Stimulated activated CD4-positive, alpha-beta T cell treated with anti-CD3 and anti-CD28 coated beads, Interleukin-15, amount 100 ng/mL, for 1 hour (primary cell): ENCODE measurements at places on chromosomes 13 and 19.
A peak's percentile ranks its signal among the peaks of the same experiment; 100 is the strongest.

- DNase-seq: no peak
Observed at GRCh38 chr13:85841427-85841826, 42.2 kb upstream of the SLITRK6 start.

DNA sequence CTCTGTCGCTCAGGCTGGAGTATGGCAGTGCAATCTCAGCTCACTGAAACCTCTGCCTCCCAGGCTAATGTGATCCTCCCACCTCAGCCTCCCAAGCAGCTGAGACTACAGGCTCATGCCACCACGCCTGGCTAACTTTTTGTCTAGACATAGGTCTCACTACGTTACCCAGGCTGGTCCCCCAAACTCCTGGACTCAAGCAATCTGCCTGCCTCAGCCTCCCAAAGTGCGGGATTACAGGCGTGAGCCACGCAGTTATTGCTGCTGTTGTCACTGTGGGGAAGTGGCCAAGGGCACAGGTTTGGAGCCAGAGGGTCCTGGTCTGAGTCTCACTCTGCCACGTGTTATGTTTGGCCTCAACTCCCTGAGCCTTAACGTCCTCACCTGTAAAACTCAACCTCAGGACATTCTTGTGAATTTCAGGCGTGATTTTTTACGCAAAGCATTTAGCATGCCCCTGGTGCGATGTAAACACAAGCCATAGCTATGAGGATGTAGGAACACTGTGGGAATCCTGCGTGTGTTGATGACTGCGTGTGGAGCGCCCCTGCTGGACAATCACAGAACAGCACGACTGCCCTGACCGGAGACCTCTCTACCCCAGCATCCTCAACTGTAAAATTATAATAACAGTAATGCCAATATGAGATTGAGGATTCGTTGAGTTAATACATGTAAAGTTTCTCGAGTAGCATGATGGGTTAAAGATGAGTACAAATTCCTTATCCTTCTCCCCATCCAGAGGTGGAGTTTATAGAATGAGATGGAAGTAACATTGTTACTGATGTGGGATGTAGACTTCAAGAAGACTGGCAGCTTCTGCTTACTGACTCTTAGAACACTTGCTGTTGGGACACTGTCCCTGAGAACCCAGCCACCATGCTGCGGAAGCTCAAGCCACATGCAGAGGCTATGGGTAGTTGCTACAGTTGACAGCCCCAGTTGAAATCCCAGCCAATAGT lies 41.8 kb upstream of the PNMA8B start:
- peak; percentile 24 for DNase-seq

- no peak for DNase-seq
Observed at GRCh38 chr19:42352301-42353259, 27.1 kb downstream of the MEGF8 start.

- no peak for DNase-seq
Observed at GRCh38 chr13:95480131-95480545, 72.4 kb upstream of the CLDN10 start.

DNA sequence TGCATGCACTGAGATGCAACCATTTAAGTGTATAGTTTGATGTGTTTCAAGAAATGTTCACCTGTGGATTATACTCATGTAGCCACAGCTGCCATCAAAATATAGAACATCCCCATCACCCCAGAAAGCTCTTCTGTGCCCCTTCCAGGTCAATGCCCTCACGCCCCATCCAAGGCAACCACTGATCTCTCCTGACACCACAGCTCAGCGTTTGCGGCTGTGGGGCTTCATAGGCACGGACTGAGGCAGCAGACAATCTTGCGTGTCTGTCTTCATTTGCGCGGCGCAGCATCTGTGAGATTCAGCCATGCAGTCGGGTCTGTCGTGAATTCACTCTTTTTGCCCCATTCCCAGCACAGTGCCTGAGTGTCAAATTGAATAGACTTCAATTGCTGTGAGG lies 153.8 kb upstream of the UQCRFS1 start:
- no peak for DNase-seq

GRCh38 chr19:11478167-11479089 lies 2.4 kb downstream of the ELAVL3 start:
- no peak for DNase-seq

DNA sequence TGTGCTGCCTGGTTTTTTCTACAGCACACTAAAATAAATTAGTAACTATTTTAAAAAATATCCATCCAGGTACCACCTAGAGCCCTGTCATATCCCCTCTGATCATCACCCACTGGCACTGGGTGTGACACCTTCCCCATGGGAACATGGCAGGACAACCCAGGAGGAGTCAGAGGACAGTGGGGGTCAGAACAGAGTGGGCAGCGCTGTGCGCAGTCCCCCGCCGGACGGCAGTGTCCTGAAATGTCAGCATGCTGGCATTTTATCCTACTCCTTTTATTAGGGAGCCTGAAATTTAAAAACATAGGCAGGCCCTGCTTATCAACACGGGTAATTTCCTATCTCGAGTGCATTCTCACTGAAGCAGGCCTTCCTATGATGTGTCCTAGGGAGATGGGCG lies 42.1 kb upstream of the GAS6 start:
- no peak for DNase-seq

DNA sequence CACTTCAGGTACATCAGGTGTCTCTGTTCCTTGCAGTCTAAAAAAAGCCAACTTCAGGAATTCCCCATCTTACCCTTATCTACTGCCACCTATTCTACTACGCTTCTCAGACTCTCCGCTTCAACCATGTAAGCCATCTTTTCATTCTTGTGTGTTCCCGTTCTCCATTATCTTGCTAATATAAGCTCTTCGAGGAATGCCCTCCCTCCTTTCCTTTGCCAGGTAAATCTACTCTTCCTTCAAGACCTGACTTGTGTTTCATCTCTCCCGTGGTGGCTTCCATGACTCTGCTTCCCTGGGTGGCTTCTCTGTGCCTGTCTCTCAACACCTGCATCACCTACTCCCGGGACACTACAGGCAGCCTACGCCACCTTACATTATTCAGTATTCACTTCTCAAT lies 42.3 kb upstream of the MEDAG start:
- DNase-seq: no peak

DNA sequence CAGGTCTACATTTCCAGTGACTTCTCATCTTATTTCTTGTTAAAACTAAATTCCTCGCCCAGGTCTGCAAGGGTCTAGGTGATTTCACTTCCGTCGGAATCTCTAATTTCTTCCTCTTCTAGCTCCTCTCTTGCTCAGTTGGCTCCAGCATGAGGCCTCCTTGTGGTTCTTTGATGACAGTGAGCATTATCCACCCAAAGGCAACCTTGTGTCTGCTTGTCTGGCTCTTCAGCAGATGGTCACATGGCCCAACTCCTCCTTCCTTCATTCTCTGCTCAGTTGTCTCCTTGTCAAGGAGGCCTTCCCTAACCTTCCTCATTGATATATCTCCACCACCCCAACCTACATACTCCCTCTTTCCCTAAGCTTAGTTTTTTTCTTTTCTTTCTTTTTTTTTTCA lies 1391.4 kb downstream of the EFNB2 start:
- DNase-seq: no peak

GRCh38 chr19:52230685-52231084 lies 38.7 kb upstream of the ZNF766 start:
- DNase-seq: no peak

DNA sequence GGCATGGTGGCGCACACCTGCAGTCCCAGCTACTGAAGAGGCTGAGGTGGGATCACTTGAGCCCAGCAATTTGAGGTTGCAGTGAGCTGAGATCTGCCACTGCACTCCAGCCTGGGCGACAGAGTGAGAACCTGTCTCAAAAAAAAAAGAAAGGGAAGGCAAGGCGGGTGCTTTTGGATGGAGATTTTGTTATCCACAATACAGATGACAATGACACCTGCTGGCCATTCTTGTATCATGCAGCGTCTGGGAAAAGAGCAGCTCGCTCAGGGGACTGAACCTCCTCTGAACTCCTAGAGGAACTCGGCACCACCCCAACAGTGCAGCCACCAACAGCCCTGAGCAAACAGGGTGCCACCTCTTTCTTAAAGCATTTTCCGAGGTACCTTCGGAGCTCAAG lies 22.8 kb downstream of the HAUS8 start:
- no peak for DNase-seq

DNA sequence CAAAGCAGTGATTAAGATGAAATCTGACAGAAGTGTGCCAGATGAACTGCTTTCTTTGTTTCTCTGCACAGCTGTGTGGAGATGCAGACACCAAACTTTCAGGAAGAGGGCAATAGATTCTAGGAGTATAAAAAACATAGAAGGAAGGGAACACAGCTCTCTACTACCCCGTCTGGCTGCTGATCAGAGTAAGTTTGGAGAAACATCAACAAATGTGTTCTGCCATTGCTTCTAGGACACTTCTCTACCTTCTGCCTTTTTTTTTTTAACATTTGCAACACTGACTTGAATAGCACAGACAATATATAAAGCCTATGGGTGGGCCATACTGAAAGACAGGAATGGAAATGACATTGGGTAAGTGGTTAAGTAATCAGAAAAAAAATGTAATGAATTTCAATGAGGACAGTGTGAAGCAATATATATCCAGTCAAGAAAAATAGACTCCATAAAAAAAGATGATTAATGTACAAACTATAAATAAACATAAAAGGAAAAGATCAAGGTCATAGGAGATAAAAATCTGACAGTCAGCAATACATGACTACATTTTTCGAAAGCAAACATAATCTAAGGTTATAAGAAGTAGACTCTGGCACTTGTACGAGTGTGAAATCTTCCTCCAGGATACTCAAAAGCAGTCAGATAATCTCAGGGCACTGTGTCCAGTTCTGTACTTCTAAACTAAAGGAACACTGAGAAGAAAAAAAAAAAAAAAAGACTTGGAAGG lies 21.4 kb downstream of the NUFIP1 start:
- DNase-seq: no peak

GRCh38 chr13:19345916-19346422 lies 164.3 kb upstream of the TUBA3C start:
- no peak for DNase-seq

- DNase-seq: no peak
Observed at GRCh38 chr13:47033216-47033615, 136.4 kb upstream of the HTR2A start.

- DNase-seq: no peak
Observed at GRCh38 chr19:57292547-57292946, 12.3 kb downstream of the ZNF460 start.

DNA sequence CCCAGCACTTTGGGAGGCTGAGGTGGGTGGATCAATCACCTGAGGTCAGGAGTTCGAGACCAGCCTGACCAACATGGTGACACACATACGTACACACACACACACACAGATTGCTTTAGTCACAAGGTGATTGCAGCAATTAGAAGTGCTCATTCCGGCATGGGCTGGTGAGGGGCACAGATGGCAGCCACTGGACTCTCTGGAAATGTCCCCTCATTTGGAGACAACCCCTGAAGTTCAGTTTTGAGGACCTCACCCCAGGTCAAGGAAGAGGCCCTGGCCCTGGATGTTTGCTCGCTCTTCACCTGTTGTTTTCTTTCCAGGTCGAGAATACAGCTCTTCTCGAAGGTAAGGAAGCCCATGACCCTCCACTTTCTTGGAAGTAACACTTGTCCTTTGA lies 6.1 kb downstream of the ZNF296 start:
- no peak for DNase-seq

DNA sequence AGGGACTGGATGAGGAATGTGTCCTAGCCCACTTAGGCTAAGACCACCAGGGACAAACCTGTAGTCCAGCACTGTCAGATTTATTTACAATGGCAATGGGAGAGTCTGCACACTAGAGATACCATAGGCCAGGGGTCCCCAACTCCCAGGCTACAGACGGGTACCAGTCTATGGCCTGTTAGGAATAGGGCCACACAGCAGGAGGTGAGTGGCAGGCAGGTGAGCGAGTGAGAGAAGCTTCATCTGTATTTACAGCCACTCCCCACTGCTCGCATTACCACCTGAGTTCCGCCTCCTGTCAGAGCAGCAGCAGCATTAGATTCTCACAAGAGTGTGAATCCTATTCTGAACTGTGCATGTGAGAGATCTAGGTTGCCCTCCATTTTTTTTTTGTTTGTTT lies 2.4 kb downstream of the THAP8 start:
- DNase-seq: no peak

- DNase-seq: no peak
Observed at GRCh38 chr19:16628984-16629691, 1.1 kb upstream of the MED26 start.

- DNase-seq: no peak
Observed at GRCh38 chr13:92187378-92187989, 789.1 kb downstream of the GPC5 start.

DNA sequence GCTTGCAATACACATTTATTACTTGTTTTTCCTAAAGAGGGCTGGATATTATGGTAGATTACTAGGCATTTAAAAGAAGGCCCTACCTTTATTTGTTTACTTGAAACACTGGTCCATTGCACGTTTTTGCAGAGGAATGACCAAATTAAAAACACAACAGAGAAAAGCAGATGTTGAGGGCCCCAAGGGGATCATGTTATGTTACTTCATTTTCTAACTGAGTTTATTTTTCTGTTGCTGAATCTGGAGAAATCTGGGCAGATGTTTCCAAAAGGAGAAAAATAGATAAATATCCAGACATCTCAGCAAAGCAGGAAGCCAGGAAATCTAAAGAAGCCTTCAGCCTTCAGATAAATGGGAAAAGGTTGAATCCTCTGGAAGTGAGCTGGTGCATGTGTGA lies 353.0 kb downstream of the NDFIP2 start:
- no peak for DNase-seq

DNA sequence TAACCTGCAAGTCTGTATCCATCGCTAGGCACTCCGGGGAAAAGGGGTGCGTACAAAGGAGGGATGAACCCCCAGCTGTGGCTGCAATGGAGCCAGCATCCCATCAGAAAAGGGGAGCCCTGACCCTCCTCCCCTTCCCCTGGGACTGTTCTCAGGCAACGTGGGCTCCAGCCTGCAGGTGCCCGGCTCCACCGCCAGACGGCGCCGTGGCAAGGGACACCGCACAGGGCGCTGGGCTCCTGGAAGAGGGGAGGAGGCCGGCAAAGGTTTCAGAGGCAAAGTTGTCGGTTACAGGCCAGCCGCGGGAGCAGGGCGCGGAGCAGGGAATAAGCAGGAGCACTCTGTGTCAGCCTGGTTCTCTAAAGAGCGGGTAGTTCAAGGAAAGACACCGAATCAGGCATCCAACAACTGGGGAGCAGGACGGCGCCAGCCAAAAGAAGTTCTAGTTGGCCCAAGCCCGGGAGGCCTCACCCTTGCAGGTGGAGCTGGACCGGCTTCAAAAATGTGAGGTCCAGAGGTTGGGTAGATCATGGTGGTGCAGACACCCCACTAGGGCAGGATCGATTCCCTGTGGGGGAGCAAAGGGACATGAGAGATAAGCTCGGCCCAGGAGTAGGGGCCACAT lies 53.0 kb upstream of the ATP12A start:
- DNase-seq: no peak

GRCh38 chr13:77305266-77305665 lies 21.6 kb downstream of the MYCBP2 start:
- no peak for DNase-seq

DNA sequence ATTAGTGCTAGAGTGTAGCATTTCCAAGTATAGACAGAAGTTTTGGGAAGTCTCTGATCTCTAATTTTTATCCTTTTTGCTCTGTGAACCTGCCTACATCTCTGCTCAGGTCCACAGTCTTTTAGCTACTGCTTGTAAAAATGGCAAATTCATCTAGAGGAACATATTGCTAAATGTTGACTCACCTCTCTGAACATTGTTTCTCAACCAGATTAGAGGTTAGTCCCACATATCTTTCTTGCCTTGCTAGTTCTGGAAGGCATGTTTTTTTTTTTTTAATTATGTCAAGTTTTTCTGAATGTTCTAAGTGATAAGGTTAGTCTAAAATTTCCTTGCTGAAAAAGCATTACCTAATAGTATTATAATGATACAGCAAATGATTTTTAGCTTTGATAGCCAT lies 2889.6 kb upstream of the PCDH20 start:
- no peak for DNase-seq

- no peak for DNase-seq
Observed at GRCh38 chr19:1183543-1184172, 9.6 kb upstream of the SBNO2 start.

GRCh38 chr19:1783874-1784273 lies 28.2 kb downstream of the ATP8B3 start:
- DNase-seq: no peak
